Suppressor macrophage (primary cell): ENCODE measurements at places on chromosomes 5 and 9.

GRCh38 chr5:126452477-126452876, 29.3 kb downstream of the GRAMD2B start:
- no peak for DNase-seq

GRCh38 chr9:70466976-70467561, 52.6 kb upstream of the KLF9 start:
- DNase-seq = peak; percentile 90

- no peak for DNase-seq
Measured at GRCh38 chr9:132267660-132268059, 87.1 kb downstream of the SETX start.

- DNase-seq = no peak
Measured at GRCh38 chr5:10511741-10512640, 51.9 kb upstream of the ANKRD33B start.

GRCh38 chr9:69173891-69174615, at the start of gene TJP2:
TJP2 (plus strand) TSS chr9:69174277; CDS start chr9:69174373, 96 bp downstream.
- peak; percentile 76 for DNase-seq

DNA sequence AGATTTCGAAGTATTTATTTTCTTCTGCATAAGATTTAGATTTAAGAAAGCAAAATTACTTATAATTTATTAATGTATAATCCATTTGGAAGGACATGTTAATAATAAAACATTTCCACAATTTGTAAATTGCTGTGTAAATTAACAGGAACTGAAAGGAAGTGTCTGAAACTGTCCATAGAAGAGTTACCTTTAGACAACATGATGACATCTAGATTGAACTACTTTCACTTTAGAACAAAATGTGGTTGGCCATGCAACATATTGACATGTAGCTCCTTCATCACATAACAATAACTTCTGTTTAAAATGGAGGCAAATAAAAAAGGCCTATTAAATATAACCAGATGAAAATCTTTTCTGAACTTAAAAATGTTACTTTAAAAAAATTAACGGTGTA, 1849.5 kb upstream of the ACO1 start:
- DNase-seq = no peak

DNA sequence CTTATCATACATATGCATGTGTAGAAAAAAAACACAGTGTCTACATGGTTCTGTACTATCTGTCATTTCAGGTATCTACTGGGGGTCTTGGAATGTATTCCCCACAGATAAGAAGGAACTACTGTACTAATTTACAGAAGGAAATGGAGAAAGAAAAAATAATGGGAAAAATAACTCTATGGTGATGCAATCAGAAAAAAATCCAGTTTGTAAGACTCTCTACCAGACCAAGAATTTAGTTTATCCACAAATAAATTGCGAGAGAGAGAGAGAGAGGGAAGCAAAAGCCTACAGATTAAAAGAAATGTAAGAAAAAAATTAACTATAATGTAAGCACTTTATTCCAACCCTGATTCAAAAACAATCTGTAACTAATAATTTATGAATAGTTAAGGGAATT, 708.6 kb upstream of the ZNF608 start:
- DNase-seq = no peak

DNA sequence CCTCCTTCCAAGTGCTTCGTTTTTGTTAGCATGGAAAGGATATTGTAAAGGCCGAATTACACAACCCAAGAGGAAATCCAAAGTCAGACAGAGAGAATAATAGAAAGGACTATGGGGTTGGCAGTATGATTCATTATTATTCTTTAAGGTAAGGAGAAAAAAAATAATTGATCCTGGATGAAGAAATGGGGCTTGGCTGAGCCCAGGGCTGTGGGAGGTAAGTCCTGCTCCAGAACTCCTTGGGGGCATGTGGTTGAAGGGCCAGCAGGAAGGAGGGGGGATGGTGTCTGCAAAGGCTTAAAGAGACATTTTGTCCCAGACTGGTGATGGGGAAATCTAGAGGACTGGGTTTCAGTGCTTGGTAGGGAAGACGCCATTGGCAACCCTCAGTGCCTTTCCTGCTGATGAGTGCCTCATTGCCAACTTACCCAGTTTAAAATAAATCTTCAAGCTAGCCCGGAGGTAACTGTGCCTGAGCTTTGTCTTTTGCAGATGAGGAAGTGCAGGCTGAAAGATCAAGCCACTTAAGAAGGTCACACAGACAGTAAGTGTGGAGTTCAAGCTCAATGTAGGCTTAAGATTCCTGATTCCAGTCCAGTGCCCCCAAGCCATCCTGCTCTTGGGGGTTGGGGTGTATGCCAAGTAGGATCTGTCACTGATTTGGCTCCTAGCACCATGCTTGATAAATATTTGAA, 30.2 kb downstream of the FOXI1 start:
- peak; percentile 10 for DNase-seq

DNA sequence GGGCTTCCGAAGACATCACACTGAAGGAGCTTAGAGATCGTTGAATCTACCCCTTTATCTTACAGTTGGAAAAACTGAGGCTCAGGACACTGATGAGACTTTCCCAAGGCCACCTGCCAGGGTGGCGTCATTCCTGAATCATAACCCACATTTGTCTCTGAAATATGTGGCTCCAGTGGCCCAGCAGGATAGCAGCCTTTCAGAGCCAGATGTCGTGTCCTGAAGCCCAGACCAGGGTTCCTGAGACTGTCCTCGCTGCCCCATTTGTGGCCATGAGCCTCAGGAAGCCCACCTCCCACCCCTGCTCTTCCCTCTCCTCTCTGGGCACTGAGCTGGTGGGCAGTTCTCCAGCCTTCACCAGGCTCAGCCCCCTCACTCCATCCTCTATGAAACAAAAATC, 2.4 kb downstream of the HMCN2 start:
- no peak for DNase-seq

DNA sequence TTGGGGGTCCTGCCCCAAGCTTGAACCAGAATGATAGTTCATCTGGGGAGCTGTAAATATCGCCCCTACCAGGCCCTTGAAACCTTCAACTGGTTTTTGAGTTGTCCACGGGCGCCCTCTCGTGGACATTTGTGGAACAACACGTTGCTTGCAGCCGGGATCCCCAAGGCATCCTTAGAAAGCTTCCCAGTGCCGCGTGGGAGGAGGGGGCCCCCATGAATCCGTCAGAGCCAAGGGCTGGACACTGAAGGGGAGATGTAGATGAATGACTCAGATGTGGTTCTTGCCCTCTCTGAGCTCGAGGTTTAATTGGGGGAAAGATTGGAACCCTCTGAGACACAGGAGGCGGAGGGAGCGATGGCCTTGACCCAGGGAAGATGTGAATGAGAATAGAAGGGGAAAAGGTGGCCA, 31.8 kb upstream of the ORM1 start:
- peak; percentile 70 for DNase-seq

- DNase-seq = no peak
Measured at GRCh38 chr5:117803533-117803932, 1184.8 kb downstream of the DTWD2 start.

DNA sequence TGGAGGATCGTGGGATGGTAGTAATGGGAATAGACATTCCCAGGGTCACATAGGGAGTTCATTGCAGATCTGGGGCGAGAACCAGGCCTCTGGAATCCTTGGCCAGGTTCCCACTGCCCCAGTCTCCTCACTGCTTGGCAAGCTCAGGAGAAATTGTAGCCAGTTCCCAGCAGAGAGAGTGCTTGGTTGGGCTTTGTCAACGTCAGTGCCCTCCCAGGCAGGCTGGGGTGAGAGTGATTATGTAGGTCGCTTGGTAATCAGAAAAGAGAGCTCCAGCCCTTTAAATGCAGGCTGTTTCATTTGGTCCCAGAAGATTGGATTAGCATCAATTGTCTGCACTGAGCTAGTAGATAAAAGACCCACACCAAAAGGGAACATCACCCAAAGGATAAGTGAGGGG, 51.8 kb upstream of the GALNT10 start:
- DNase-seq = no peak
